ENCODE measurements at places on chromosomes 1 and 21.
A peak's percentile ranks its signal among the peaks of the same experiment; 100 is the strongest.

DNA sequence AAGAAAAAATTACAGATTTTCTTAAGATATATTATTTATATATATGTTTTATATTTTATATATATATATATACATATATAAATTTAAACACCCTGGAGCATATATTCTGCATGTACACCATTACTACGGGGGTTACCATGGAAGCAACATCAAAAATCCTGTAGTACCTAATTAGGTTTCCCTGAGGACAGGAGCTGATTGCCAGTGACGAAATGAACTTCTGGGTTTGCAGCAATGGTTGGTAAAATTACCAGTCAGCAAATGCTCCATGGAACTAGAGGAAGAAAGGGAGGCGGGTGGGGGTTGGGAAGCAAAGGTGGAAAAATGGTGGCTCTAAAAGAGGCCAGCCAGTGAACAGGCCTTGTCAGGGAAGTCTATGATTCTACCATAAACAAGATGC, 89.5 kb downstream of the KCNN3 start:
- no peak for DNase-seq

DNA sequence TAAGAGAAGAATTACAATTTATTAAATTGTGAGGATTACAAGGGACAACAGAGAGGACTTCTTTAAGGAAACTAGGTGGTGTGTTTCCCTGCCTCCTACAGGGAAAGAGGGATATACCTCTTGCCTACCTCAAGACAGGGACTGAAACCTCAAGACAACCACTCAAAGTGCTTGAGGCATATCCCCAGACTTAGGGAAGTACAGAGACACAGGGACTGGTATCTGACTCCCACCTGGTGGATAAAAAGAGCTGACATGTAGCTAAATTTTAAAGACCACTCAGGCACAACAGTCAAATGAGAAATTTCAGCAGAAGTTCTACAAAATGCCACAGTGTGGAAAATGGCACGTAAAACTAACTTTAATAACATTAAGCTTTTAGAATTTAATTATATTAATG, 21.3 kb downstream of the DENND2C start:
- DNase-seq, result no peak

- DNase-seq, result no peak
These were observed 55.2 kb downstream of the SLC9A1 start for GRCh38 chr1:27099587-27100334.

- peak; percentile 24 for DNase-seq
These were observed 216.0 kb downstream of the DYRK1A start for GRCh38 chr21:37582590-37582989.

DNA sequence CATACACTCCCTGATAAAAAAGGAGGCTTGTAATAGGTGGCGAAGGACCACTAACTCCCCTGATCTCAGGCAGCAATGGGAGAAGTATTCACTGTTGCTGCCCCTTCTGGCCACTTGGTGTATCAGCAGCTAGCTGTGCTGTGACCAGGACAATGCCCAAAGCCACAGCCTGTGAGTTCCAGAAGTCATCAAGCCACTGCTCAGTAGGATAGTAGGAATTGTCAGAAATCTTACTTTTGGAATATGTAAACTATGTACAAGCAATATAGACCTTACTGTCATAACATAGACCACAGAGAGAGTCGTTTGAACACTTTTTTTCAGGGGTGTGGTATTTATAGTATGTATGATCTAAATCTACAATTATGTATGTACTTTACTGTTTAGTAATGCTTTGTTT, 248.3 kb upstream of the CAMK1G start:
- peak; percentile 47 for DNase-seq

- DNase-seq, result no peak
These were observed 156.8 kb downstream of the GABPA start for GRCh38 chr21:25891596-25891995.

GRCh38 chr1:9910076-9910422, at the start of gene CTNNBIP1:
TSS of gene CTNNBIP1 (minus strand) at chr1:9910269. CDS start at chr1:9872064, 38,205 bp downstream.
- DNase-seq, result no peak

- no peak for DNase-seq
These were observed 895.0 kb upstream of the B3GALT2 start for GRCh38 chr1:194081444-194081843.

DNA sequence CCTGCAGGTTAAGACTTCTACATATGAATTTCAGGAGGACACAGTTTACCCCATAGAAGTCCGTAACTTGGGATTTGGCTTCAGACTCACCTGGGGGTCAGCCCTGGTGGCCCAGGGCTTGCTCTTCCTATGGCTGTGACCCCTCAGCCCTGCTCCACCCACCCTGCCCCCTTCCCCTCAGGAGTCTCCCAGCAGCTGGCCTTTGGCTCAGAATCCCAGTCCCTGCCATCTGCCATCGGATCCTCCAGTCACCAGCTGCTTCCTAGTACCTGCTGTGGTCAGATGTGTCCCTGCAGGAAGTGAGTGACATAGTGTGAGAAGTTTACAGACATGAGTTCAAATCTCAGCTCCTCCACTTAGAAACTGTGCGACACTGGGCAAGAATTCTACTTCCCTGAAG, 332.6 kb downstream of the NPHP4 start:
- no peak for DNase-seq

GRCh38 chr1:76237211-76237610, 162.7 kb downstream of the ST6GALNAC3 start:
- no peak for DNase-seq

- DNase-seq, result no peak
These were observed 86.3 kb downstream of the ACBD6 start for GRCh38 chr1:180415985-180416633.

- no peak for DNase-seq
These were observed 86.2 kb downstream of the NGF start for GRCh38 chr1:115251856-115252255.

GRCh38 chr21:44299458-44300261, at the start of gene PFKL:
TSS of gene PFKL (plus strand) at chr21:44300053. CDS start at chr21:44300106, 53 bp downstream.
- DNase-seq, result peak; percentile 69

DNA sequence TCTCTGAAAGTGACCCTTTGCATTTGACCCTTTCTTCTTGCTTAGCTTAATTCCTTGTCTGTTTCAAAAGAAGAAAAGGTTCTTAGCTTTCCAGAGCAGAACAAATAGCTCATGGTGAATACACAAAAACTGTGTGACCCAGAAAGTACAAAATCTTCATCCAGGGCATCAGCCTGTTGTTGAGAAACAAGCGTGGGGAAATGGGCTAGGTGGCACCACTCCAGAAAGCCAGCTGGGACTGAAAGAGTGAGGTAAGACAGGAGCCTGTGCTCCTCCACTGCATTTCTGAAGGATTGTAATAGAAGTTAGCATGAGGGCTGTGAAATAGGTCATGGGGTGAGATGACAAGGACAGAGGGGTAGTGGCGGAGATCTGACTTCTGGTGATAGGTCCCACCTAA, 45.8 kb downstream of the CYP2J2 start:
- DNase-seq, result peak; percentile 16

GRCh38 chr1:167737169-167737568, 15.4 kb downstream of the MPZL1 start:
- DNase-seq, result no peak

GRCh38 chr1:178938959-178939317, 68.1 kb upstream of the ANGPTL1 start:
- DNase-seq, result peak; percentile 54

DNA sequence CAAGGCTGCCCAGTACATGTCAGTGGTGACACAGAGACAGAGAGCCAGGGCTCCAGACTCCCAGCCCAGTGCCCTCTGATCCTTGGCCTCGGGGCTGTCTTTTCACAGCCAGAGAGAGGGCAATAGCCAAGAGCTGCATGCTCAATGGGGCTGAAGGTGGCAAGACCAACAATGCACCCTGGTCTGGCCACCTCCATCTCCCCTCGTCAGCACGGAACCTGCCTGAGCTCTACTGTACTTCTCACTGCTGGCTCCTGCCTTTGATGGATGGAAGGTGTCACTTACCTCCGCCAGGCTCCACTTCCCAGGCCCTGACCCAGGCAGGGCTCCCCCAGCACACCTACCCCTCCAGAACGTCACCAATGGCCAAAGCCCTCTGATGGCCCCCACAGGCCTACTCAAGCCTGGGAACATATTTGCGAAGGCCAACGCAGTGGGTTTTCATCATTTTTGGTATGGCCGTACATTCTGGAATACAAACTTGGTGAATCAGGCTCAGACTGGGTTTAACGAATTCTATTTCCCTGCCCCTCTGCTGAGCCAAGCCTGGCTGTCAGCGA, 88.1 kb downstream of the DMRTB1 start:
- no peak for DNase-seq

- peak; percentile 59 for DNase-seq
These were observed 1.4 kb upstream of the KLHL21 start for GRCh38 chr1:6603915-6604558.

- DNase-seq, result no peak
These were observed 10.8 kb upstream of the NFASC start for GRCh38 chr1:204859861-204860267.

GRCh38 chr1:160307118-160307791, 22.3 kb upstream of the PEX19 start:
- DNase-seq, result no peak

GRCh38 chr1:101236516-101237228, at the start of gene S1PR1:
TSS of gene S1PR1 (plus strand) at chr1:101237019. CDS start at chr1:101238985, 1,966 bp downstream.
- peak; percentile 46 for DNase-seq

DNA sequence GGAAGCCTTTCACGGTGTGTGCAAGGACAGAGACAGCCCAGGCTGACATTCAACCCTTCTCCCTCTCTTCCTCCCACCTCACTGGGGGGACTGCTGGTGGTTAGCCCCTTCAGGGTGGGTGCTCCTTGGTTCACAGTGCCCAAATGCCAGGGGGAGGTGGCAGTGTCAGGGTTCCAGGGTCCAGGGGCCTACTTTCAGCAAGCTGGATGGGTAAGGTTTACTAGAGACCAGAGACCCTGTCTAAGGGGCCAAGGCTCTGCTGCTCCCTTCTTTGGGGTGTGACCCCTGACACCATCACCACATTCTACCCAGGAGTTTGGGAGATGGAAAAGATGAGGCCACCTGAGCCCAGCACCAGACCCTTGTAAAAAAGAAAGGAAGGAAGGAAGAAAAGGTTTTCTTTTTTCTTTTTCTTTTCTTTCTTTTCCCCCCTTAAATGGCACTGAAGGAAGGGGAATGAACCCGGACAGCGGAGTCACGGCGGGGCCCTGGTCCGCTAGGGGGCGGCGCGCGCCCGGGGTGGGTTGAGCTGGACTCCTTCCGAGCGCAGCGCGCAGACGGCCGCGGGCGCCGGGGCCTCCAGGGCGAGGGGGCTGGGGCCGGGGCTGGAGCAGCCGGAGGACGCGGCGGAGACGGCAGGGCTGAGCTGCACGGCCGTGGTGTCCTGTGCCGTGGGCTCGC, 18.8 kb downstream of the KNCN start:
- peak; percentile 48 for DNase-seq

GRCh38 chr1:177230228-177231016, 59.7 kb downstream of the BRINP2 start:
- no peak for DNase-seq

- no peak for DNase-seq
These were observed 10.9 kb upstream of the PROX1 start for GRCh38 chr1:213976665-213977485.

- DNase-seq, result no peak
These were observed 74.3 kb downstream of the SDC3 start for GRCh38 chr1:30834253-30834652.

DNA sequence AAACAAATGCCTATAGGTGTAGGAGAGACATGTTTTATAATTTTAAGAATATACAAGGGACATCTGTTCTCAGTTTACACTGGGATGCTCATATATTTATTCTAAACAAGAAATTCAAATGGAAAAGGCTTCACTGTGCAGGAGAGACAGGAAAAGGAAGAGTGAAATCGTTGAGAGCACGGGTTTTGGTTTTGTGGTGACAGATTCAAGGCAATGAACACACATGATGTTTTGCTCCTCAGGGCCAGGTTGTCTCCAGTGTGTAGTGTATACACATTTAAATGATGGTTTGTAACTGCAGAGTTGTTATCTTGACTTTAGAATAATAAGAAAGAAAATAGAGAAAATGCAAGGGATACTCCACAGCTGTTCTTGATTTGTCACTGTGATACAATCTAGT, 73.7 kb downstream of the S1PR1 start:
- DNase-seq, result no peak

DNA sequence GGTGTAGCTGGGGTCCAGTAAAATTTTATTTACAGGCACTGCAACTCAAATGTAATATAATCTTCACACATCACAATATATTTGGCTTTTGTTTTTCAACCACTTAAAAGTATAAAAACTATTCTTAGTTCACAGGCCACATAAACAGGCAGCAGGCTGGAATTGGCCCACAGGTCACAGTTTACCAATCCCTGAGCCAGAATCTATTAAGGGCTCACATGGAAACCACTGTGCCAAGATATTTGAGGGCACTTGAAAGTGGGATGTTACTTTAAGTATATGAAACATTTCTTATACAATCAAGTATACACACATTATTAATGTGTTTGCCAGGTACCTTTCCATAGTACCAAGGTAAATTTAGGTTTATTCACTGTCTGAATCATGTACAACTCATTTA, 71.9 kb upstream of the PRDX6 start:
- DNase-seq, result no peak

DNA sequence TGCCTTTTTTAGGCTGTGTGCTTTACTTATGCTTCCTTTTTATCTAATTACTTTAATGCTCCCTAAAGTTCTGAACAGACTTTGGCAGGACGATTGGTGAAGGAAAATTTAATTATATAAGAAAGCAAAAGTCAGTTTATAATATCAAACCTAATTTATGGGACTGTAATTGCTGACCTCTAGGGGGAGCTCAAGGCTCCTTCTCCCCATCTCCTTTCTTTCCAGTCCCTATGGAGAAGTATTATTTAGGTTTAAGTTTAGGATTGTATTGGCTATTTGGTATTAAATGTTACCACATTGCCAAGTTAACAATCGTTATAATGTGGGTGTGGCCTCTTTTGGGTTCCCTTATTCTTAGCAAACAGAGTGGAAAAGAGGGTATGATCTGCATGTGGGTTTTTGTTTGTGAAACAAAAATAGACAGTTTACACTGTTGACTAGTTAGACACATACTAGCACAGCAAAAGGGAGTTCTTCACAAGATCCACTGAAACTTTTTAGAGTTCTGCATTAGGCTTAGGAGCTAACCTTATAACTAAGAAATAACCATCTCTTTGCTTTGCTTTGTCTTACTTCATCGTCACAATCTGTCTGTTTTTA, 48.2 kb upstream of the TNFSF4 start:
- DNase-seq, result no peak

- DNase-seq, result no peak
These were observed 184.1 kb upstream of the RNPC3 start for GRCh38 chr1:103341377-103341880.

GRCh38 chr1:12208271-12208670, 21.6 kb upstream of the VPS13D start:
- DNase-seq, result no peak

- no peak for DNase-seq
These were observed at the start of gene CTSS for GRCh38 chr1:150765296-150765976. TSS of gene CTSS (minus strand) at chr1:150765778. CDS start at chr1:150764763, 1,015 bp downstream.

Data from body of pancreas (tissue), 4 donors.